ENCODE measurements at places on chromosomes 3 and 15.

DNA sequence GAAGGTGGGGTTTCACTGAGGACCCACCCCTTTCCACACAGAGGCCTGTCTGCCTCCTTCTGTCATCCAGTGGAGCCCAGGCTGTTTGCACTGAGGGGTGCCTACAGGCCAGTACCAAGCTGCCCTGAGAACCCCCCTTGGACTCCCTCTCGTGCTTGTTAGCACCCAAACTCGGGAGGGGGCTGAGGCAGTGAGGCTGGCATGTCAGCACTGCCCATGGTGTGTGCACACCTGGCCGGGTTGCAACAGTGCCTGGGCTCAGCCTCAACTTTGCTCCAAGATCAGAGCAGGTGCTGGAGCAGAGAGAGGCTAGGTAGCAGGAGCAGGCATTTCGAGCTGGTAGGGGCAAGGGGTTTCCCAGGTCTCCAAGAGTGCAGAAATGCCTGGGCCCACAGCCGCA, 90.0 kb downstream of the PIK3R4 start:
- DNase-seq: no peak

GRCh38 chr3:106333911-106334618, 465.3 kb upstream of the CBLB start:
- peak; percentile 58 for DNase-seq

GRCh38 chr3:150391161-150391560, 16.9 kb upstream of the TSC22D2 start:
- DNase-seq: no peak

- no peak for DNase-seq
Measured at GRCh38 chr3:101690972-101691371, 4.5 kb upstream of the RPL24 start.

DNA sequence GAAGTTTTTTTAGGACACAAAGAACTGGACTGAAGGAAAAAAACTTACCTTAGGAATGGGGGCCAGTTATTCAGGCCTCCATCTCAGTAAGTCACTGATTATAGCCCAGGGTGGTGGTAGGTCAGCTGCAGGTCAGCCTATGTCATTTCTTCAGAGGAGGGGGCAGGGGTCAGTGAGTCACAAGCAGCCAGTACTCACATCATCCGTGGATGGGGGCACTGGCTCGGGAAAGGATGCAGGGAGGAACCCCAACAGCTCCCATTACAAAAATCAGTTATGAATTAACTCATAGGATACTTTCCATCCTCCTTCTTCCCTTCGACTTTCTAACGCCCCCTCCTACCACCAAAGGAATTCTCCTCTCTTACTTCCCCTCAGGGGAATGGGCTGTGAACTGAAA, 578.3 kb downstream of the PDCD6IP start:
- no peak for DNase-seq

- no peak for DNase-seq
Measured at GRCh38 chr15:47332481-47332880, 384.8 kb upstream of the SEMA6D start.

- no peak for DNase-seq
Measured at GRCh38 chr15:33211176-33211808, 16.8 kb upstream of the FMN1 start.

- DNase-seq: no peak
Measured at GRCh38 chr3:29700256-29700655, 419.4 kb downstream of the RBMS3 start.

- no peak for DNase-seq
Measured at GRCh38 chr3:182325213-182325950, 467.9 kb upstream of the ATP11B start.

DNA sequence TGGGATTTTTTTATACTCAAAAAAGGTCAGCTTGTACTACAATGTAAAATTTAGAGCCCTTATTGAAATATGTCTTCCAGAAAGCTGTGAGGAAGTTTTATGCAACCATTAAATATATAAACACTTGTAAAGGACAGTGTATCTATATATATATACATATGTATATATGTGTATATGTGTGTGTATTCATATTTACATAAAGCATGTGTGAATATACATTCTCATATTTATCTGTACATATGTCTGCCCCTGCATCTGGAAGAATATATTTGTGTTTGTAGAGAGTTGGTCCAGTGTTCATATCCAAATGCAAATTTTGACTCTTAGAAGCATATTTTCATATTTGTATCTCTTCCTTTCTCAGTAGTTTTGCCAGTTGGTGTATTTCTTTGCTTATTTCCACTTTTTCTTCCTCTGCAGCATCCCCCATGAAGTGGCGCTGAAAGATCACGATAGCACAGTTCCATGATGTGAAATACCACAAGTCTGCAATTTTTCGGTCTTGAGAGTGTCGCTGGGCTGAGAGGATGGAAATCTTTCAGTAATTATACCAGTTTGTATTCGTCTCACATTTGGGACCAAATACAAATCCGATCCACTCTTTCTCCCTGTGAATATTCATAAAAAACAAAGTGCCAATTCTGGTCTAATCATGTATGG, 311.7 kb upstream of the DPH6 start:
- no peak for DNase-seq

- no peak for DNase-seq
Measured at GRCh38 chr3:107273771-107274170, 103.5 kb upstream of the CCDC54 start.

DNA sequence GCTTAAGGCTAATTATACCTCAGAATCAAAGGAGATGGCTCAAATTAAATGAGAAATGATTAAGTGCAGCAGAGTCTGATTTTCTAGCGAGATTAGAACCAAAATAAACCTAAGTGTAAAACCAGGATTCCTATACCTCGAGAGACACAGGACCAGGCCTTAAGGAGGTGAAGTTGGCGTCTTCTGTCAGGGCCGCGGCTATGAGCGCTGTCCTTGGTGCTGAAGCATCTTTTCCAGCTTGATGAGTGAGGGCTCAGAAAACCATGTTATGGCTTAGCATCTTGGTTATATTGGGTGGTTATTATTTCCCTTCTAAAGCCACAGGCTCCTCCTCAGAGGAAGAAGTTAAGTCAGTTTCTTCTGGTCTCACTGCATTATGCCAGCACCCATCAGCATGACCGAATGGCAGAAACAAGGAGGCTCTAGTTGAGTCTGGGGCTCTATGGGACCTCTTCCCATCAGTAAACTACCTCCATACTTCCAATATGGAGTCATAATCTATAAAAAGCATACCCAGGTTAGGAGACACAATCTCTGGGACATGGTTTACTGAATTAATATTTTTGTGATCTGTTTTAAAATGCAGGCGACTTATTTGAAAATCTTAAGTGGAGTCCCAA, 120.1 kb upstream of the NMNAT3 start:
- DNase-seq: no peak

GRCh38 chr15:87597346-87598052, 659.0 kb downstream of the NTRK3 start:
- DNase-seq: no peak

GRCh38 chr15:30984542-30984941, 6.9 kb downstream of the MTMR10 start:
- DNase-seq: no peak

- DNase-seq: no peak
Measured at GRCh38 chr3:187985647-187986046, 168.3 kb upstream of the LPP start.

- no peak for DNase-seq
Measured at GRCh38 chr3:128806588-128806987, 72.8 kb upstream of the ACAD9 start.

- no peak for DNase-seq
Measured at GRCh38 chr3:61924090-61924735, 362.8 kb downstream of the PTPRG start.

- DNase-seq: no peak
Measured at GRCh38 chr3:77014226-77014625, 25.7 kb upstream of the ROBO2 start.

DNA sequence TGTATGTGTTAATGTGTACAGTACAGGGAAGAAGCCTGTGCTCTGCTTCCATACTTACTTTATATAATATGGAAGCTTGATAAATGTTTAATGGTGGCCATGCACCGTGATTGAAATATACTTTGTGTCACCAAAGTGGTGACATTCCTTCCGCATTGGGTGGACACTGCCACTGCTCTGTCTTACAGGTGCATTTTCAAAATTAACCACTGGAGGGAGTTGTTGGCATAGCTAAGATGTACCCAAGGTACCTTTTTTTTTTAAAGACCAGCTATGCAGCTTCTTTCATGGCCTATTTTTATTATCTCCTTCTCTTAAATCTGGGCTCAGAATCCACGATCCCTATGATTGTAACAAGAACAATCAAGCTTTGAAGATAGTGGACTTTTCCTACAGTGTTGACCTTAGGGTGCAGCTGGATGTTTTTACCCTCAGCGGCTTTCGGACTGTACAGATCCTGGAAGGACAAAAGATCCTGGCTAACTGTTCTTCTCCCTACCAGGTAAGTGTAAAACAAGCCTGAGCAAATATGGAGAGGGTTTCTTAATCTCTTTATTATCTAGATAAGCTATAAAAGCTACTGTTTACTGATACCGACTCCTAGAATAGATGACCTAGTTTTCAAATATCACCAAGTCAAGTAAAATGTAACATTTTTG, 21.6 kb upstream of the PAK6 start:
- DNase-seq: peak; percentile 36

DNA sequence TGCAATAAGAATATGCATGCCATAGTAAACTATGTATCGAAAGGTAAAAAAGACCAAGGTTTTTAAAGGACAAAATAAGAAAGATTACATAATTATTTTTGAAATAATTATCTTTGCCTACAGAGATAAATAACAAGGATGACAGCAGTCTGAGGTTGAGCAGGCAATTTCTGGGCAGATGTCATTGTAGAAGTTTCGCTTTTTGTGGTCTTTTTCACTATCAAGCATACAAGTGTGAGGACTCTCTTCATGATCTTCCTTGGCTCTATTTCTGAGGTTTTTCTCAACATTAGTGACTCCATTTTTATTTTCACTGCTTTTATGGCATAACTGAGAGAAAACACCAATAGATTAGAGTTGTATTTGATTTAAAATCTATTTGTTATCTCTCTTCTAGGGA, 1337.9 kb upstream of the EPHA6 start:
- DNase-seq: no peak

Data from CD8-positive, alpha-beta T cell (primary cell).